ENCODE measurements at places on chromosomes 16 and 17. TPM values are rescaled to one million over a fixed set of nuclear protein-coding genes. Genes with fewer than 3 reads are reported as not detected.

The PMFBP1 gene
- total RNA-seq, result 0.30 TPM

DNA sequence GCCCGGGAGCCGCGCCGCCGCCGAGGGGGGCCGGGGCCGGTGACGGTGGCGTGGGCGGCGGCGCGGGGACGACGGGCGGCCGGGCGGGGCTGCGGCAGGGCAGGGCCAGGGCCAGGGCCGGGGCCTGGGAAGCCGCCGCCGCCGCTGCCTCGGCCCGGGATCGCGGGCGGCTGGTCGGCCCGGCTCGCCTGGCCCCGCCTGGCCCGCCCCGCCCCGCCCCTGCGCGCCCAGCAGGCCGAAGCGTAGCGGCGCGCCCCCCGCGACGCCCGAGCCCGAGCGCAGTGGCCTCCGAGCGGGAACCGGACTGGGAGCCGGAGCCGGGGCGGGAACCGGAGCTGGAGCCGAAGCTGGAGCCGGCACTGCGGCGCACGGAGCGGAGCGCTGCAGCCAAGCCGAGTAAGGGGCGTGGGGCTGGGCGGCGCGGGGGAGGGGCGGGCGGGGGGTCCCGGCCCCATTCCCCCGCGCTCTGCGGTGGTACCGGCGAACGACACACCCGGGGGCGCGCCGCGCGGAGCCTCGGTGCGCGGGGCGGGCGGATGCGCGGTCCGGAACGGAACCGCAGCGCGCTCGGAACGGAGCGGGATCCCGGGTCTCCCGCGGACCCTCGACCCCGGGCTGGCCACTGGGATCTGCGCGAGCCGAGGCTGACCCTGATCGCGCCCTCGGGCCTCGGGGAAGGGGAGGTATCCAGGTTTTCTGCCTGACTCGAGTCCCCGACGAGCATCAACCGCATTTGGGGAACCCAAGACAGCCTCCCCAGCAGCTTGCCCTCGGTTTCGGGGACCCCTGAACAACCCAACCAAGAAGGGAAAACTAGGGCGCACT lies at the start of gene BEAN1:
BEAN1 (plus strand) TSS at position 260 of the 825 bp plus-strand sequence. CDS start 10,382 bp downstream, outside the sequence.
- peak; percentile 33 for DNase-seq

GRCh38 chr17:75317671-75318070 lies 28.4 kb upstream of the SLC25A19 start:
- no peak for DNase-seq

DNA sequence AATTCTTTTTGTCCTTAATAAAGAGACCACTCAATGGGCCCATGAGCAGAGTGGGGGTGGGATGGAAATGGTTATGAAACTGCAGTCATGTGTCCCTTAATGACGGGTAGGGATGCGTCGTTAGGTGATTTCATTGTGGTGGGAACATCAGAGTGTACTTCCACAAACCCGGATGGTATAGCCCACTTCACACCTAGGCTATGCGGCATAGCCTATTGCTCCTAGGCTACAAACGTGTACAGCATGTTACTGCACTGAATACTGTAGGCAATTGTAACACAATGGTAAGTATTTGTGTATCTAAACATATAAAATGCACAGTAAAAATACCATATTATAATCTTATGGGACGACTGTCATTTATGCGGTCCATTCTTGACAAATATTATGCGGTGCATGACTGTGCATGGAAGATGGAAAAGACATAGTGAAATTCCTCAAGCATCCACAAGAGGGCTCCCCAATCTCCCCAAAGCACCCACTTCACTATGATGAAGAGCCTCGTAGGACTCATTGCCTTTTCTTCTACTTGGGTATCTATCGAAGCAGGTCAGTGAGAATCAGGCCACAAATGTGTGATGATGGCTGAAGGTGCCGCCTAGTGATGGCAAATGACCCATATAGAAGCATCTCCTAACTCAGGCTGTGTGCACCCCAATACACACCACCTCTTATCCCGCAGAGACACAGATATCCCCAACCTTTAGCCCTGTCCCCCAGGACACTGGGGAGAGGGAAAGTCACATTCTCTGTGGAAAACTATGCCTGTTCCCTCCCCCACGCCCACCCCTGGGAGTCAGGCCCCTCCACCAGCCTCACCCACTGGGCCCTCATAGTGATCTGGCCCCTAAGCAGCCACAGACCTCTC lies 43.5 kb downstream of the TBX21 start:
- peak; percentile 50 for DNase-seq

GRCh38 chr16:79411357-79411756 lies 189.2 kb downstream of the MAF start:
- no peak for DNase-seq
